Stimulated activated CD4-positive, alpha-beta T cell treated with anti-CD3 and anti-CD28 coated beads, Interleukin-12 subunit alpha, Interleukin-12 subunit beta, amount 100 ng/mL, for 24 hours (primary cell): ENCODE measurements at places on chromosomes 2 and 18.

- DNase-seq = no peak
These were observed 89.0 kb upstream of the DLGAP1 start for GRCh38 chr18:4544142-4544541.

GRCh38 chr2:96866986-96867755 is 2.7 kb downstream of the SEMA4C start:
- no peak for DNase-seq

- no peak for DNase-seq
These were observed 22.9 kb upstream of the TYMS start for GRCh38 chr18:634551-635045.

GRCh38 chr18:22814329-22814703 is 118.8 kb upstream of the RBBP8 start:
- no peak for DNase-seq

GRCh38 chr2:30408961-30409387 is 38.1 kb upstream of the LCLAT1 start:
- DNase-seq = no peak

DNA sequence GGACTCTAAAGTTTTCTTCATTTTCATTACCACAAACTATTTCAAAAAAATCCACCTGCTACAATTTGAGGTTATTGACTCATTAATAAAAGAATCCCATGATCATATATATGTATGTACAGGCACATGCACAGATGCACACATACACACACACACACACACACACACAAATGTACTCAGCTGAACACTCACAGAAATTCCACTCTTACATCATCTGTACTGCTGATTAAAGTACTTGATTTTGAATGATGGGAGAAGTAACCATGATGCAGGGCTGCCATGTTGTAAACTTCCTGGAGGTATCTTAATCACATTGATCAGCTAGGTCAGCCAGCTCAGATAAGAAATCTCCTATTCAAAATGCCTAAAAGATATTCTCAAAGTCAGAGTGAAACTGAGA is 1313.2 kb upstream of the NRXN1 start:
- DNase-seq = no peak

DNA sequence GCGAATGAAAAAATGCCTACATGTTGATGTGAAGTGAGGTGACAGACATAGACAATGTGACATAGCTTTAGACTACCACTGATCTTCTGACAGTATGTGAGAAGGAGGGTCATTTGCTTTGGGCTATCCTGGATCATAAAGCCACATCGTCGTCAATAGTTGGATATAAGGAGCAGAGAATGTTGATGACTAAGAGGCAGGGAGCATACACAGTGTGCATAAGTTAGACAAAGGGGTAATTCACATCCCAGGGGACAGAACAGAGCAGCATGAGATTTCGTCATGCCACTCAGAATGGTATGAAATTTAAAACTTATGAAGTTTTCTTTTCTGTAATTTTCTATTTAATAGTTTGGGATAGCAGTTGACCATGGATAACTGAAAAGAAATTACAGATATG is 403.2 kb downstream of the DSC3 start:
- DNase-seq = no peak

DNA sequence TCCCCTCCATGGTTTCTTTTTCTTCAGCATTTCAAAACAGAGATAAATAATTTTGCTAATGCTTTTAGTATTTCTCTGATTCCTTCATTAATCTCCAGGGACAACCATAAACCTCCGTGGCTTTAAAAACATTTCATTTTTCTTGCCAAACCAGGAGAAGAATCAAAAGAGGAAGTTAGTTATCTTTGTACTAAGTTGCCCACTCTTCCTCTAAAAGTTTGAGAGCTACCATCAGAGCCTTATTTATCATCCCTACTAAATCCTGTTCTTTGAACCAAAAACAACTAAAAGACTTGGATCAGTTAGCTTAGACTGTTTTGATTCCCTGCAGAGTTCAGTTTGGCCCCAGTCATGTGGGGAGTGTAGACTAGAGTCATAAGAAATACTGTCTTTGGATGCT is 208.4 kb downstream of the SETBP1 start:
- no peak for DNase-seq

DNA sequence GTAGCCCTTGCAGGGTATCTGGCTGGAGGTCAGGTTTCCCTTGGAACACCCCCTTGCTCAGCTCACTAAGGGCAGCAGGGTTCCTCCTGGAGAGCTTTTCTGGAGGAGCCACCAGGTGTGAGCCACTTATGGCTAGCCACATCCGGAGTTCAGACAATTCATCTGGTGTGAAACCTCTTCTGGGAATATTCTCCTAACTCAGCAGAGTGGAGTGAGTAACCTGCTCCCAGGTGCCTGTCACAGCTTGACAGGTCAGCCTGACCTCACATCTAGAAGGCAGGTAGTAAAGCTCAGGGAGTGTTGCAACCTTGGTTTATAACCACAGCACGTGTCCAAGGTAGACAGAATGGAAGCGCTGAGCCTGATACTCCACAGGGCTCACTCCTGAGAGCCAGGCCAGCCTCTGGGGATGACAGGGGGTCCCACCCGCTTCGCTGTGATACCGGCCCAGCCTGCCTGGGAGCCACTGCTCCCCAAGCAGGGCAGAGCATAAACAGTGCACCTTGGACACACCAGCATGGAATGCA is 62.6 kb upstream of the TGFA start:
- DNase-seq = no peak

DNA sequence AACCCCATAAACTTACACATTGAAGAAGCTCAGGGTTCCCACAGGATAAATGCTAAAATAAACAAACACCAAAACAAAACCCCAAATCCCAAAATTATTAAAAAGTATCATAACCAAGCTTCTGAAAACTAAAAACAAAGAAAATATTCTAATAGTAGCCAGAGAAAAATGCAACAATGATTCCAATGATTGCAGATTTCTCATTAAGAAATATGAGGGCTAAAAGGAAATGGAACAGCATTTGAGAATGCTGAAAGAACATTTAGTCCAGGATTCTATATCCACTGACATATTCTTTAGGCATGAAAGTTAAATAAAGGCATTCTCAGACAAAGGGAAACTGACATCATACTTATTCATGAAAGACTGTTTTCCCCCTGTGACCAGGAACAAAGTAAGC is 212.4 kb downstream of the SLC4A10 start:
- no peak for DNase-seq

DNA sequence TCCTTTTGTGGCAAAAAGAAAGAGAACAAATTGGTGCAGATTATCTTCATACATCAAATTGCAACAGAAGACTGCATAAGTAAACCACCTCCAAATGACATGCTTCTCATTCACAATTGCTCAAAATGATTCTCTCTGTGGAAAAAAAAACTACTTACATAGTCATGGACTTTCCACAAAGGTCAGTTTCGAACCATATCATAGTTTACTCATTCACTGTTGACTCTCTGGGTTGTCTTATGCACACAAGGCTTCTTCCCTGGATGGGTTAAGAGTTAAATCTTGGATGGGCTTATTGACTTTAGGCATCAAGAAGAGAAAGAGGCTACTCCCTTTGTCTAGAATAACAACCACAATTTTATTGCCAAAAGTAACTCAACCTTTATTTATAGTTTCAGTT is 91.3 kb upstream of the RAB27B start:
- no peak for DNase-seq

GRCh38 chr18:73787316-73787715 is 360.3 kb downstream of the FBXO15 start:
- DNase-seq = no peak

DNA sequence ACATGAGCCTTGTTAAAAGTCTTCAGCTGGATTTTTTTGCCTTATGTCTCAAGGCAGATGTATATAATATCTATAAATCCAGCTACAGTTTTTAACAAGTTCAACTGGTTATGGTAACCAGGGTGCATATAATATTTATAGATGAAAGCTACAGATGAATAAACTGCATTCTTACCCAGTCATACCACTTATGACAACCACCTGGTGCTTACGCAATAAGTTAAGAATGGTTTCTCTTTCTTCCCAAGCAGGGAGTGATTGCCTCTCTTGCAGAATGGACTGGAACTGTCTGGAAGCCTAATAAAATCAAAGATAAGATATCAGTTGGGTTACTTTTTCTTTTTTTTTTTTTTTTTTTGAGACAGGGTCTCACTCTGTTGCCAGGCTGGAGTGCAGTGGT is 19.6 kb downstream of the DHX57 start:
- DNase-seq = no peak

DNA sequence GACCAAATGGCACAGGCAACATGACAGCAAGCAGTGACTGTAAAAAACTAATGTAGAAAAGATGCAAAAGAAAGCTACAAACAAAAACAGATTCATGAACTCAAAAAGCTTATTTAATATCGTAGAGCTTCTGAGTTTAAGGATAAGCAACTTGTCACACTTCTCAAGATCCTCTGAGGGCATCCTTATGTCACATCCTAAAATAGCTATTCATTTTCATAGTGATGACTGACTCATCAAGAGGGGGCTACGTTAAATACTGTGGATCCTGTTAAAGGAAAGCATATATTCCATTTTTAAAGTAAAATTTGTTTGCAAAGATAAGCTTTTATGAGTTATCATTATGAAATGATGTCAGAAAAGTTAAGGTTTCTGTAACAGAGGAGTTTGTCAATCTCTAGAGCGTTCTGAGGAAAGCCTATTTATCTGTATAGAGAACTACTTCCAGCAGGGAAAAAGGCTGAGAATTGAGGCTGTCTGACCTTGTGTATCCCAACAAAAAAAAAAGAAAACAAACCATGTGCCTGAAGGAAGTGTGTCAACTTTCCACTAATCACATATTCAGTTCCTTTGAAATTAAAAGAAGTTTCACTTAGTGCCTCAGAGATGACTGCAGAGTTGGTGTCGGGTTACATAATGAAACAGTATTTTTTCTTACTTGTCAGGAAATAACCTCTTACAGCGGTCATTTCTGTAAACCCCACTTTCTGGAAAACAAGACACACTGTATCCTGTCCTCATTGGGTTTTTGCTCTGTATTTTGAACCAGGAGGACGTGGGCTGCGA is 115.5 kb downstream of the ESCO1 start:
- no peak for DNase-seq

DNA sequence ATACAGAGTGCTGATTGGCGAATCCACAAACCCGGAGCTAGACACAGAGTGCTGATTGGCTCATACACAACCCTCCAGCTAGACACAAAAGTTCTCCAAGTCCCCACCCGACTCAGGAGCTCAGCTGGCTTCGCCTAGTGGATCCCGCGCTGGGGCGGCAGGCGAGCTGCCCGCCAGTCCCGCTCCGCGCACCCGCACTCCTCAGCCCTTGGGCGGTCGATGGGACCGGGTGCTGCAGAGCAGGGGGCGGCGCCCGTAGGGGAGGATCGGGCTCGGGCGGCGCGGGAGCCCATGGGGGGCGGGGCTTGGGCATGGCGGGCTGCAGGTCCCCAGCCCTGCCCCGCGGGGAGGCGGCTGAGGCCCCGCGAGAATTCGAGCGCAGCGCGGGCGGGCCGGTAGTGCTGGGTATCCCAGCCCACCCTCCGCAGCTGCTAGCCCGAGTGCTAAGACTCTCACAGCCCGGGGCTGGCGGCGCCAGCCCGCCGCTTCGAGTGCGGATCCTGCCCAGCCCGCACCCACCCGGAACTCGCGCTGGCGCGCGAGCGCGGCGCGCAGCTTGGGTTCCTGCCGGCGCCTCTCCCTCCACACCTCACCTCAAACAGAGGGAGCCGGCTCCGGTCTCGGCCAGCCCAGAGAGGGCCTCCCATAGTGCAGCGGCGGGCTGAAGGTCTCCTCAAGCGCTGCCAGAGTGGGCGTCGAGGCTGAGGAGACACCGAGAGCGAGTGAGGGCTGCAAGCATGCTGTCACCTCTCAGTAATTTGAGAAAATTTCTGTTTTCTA is 75.5 kb upstream of the ATP5MC3 start:
- DNase-seq = no peak

- DNase-seq = no peak
These were observed 222.2 kb downstream of the MYCN start for GRCh38 chr2:16162491-16163040.

DNA sequence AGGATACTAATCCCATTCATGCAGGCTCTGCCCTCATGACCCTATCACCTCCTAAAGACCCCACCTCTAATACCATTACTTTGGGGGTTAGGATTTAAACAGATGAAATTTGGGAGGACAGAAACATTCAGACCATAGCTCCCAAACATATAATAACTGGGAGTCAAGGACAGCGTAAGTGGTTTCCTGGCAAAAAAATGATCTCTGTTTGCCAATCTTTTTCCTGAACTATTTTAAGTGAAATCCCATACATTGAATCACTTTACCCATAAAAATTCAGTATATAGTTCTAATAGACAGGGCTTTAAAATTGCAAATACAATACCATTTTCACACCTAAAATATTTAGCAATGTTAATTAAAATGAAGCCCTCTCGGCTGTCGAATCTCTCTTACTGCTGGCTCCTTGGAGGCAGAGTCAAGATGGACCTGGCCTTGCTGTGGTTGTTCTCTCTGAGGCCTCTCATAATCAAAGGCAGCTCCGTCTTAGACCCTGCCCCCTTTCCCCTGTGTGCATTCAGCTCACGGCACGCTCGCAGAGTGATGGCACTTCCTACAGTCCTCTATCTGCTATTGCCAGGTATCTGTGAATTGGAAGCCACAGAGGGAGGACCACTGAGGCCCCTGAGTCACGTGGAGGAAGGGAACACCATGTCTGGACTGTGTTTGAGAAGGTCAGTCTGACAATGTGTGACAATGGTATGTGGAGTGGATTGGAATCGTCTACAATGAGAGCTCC is 132.3 kb downstream of the UXS1 start:
- DNase-seq = no peak

GRCh38 chr2:162086904-162087303 is 12.9 kb upstream of the DPP4 start:
- DNase-seq = no peak

GRCh38 chr18:62760403-62760734 is 45.0 kb downstream of the PHLPP1 start:
- no peak for DNase-seq

DNA sequence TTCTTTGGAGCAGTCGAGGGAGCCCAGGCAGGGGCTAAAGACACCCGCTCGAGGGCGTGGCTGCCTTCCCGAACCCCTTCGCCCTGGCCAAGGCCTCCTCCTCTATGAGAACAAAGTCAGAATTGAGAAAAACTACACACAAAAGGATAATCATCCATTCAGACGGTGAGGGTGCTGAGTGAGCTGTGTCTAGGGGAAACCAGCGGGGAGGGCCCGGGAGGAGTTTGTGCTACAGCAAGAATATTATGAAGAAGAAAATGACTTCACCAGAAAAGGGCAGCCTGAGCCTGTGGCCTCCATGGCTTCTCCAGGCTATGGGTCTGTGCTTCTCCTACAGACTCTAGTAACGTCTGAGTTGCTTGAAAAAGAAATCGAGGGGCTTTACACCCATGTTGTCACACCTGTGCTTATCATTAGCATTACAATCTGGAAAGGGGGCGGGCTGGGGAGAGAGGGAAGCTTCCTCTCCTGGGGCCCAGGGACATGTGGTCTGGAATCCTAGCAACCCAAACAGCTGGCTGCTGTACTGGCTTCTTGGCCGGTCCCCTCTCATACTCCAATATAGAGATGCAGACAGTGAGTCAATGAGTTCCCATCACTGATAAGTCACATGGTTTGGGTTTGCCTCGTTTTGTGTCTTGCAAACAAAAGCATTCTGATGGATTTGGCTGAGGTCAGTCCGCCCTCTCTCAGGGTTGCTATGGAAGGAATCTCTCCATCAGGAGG is 52.0 kb upstream of the ARL4C start:
- DNase-seq = no peak

GRCh38 chr2:38076152-38076709 is 280 bp upstream of the CYP1B1 start:
- DNase-seq = peak; percentile 13

- DNase-seq = no peak
These were observed 28.5 kb downstream of the DAPL1 start for GRCh38 chr2:158823486-158824237.

GRCh38 chr18:42086288-42086687 is 131.3 kb downstream of the PIK3C3 start:
- no peak for DNase-seq

- DNase-seq = no peak
These were observed 188.8 kb downstream of the ZEB2 start for GRCh38 chr2:144330951-144331673.
